NCI-H1930 (cell line): ENCODE measurements at places on chromosomes 4 and X.

GRCh38 chr4:80069108-80069836, 3.8 kb downstream of the ANTXR2 start:
- no peak for DNase-seq

GRCh38 chrX:40057405-40057804, 40.4 kb downstream of the BCOR start:
- no peak for DNase-seq

DNA sequence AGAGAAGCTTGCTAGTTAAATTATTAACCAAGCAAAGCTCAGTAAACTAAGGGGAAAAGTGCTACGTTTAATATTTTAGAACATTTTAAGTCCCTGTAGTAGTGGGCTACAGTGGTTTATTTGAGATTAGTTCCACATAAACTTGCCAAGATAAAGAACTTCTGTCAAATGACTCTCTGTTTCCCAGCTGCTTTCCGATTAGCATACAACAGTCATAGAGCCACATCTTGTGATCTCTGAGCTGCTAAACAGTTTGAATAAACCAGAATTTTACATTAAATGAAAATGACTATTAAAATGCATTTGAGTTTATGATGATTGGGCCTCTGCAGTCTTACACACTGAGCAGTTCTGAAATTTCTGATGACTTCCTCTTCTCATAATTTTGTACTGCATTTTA, 568.5 kb downstream of the IQCM start:
- no peak for DNase-seq

DNA sequence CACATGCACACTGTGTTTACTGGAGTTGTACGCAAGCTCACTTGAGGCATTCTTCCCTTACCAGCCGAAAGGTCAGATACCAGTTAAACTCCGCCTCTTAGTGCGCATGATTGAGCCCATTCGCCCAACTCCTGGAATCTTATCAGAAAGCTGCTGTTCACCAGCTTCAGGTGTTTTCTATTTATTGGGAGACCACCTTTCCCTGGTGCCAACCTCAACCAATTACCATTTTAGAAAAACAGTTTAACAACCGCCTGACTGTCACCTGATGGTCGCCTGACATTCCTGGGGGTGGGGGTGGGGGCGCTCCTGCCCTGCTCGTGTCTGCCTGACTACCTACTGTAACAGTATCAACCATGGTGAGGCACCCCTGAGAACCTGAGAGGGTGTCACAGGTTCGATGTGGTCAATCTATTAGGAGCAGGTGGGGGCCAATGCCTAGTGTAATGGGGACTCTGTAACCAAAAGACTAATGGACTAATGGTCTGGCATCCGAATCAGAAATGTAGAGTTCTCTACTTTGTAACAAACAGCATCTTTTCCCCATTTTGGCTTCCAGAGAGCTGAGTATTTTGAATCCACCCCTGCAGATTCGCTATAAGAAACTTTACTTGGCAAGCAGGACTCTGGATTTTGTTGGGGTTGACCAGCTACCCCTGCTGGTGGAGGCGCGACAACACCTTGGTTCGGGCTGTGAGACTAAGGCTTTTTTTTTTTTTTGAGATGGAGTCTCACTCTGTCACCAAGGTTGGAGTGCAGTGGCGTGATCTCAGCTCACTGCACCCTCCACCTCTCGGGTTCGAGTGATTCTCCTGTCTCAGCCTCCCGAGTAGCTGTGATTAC, 58.2 kb upstream of the ZNF157 start:
- no peak for DNase-seq

DNA sequence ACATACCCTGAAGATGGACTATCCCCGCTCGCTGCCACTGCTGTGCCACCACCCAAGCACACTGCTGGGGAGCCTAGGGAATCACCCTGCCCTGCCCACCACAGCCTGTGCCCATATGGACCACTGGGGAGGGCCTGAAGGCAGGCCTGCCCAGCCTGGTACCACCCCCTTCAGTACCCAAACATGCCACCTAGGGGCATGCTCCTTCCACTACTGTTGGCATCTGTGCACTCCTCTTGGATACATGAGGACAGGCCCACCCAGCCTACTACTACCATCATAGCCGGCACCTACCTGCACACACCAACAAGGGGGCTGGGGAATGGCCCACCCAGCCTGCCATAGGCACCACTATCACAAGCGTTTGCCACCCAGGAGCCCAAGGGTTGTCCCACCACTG, 30.1 kb upstream of the PRDX4 start:
- DNase-seq: no peak

DNA sequence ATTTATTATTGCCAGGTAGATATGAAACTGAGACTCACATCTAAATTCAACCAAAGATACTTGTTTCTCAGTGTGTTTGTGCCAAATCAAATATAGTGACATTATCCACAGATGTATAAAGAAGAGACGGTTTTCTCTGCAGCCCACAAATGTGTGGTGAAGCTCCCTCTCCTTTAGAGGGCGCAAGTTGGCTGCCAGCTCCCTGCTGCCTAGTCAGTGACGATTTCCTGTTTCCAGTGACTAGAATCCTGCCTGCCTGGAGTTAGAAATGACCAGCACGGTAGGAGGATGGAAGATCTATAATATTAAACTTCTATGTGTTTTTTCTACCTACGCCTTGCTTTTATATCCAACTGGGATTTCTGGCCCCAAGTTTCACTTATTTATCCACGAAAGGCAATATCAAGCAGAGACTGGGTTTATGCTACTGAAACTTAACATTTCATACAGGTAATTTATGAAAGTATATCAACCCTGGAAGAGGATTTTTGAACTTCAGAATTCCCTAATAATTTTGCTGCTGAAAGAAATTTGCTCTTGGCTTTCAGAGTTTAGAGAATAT, 1793.7 kb upstream of the TENM3 start:
- no peak for DNase-seq

DNA sequence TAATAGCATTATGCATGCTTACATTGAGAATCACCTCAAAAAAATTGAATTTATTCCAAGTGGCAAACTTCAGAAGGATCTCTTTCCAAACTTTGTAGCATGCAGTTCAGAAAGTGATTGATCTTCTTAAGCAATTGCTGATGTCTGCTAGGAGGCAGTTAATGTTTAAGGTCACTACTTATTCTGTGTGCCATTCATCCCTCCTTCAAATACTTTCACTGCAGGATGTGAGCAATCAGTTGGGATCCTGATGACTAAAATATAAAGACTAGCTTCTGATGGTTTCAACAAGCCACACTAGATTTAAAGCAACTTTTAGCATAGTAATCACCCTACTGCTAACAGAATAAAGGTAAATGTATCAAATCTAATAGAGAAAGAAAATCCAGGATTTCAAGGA, 414.1 kb downstream of the ADGRL3 start:
- DNase-seq: no peak

DNA sequence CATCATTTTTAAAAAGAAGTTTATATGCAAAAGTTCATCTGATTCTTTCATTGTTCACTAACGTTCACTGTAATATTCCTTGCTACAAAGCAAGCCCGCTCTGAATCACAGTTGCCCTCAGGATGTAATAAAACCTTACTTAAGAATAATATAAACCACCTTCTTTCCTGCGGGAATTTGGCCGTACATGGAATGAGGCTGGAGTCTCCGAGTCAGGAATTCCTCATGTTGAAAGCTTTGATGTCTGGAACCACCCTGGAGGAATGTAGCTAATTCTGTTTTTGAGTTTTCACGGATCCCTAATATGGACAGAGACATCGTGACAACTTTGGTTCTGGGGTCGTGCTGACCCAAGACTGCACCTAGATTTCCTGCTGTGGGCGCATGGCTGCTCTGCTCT, 58.5 kb downstream of the CRLF2 start:
- DNase-seq: no peak

GRCh38 chr4:14524276-14524675, 478.0 kb upstream of the CPEB2 start:
- no peak for DNase-seq

DNA sequence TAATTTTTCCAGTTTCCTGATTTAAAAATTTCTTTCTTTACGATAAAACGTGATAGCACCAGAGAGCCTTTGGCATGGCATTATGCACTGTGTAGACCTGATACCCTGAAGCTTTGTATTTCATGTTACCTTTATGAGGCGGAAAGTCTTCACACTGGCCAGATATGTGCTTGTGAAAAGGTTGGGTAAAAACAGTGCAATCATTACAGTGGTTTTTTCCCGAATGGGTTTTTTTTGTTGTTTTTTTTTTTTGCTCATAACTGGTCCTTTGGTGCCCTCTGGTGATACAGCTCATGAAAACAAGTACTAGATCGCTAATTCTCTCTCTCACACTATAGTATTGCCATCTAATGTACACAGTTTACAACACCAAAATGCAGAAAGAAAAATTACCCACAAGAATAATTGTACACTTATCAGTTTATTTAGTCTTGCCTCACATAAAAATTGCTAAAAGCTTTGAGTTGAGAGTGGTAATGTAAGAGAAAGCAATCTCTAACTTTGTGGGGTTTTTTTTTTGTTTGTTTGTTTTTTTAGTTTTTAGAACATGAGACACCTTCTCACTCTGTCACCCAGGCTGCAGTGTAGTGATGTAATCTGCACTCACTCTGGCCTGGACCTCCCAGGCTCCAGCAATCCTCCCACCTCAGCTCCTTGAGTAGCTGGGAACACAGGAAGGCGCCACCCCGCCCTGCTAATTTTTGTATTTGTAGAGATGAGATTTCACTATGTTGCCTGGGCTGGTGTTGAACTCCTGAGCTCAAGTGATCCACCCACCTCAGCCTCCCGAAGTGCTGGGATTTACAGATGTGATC, 21.3 kb downstream of the SPCS3 start:
- DNase-seq: no peak

GRCh38 chrX:26411045-26411444, 195.1 kb downstream of the MAGEB5 start:
- DNase-seq: no peak

- no peak for DNase-seq
These were observed 29.8 kb upstream of the SMARCAD1 start for GRCh38 chr4:94177822-94178221.

GRCh38 chr4:26819478-26820095, 41.1 kb upstream of the STIM2 start:
- no peak for DNase-seq

DNA sequence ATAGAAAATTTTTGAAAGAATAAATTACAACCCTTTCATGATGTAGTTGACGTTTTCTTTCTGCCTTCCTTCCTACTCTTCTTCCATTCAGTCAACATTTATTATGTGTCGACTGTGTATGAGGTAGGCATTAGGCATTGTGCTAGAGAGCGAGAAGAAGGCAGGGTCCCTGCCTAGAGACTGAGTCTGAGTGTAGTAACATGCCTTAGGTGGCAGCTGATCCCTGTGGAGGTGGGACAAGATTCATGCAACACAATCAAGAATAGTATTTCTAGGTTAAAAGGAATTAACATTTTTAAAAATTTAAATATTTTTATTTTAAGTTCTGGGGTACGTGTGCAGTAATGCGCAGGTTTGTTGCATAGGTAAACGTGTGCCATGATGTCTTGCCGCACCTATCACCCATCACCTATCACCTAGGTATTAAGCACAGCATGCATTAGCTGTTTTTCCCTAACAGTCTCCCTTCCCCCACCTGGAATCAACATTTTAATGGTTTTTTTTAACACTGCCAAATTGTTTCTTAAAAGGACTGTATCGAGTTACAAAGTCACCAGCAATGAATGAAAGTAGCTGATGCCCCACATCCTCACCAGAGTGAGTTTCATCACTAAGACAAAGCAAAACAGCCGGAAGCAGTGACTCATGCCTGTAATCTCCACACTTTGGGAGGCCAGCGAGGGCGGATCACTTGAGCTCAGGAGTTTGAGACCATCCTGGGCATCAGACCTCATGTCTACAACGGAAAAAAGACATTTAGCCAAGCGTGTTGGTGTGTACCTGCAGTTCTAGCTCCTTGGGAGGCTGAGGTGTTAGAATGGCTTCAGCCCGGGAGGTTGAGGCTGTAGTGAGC, 84.0 kb downstream of the WWC2 start:
- DNase-seq: no peak

GRCh38 chr4:184471881-184472613, 2.3 kb downstream of the IRF2 start:
- DNase-seq: no peak

- no peak for DNase-seq
These were observed 32.8 kb downstream of the NPY2R start for GRCh38 chr4:155241225-155241624.

DNA sequence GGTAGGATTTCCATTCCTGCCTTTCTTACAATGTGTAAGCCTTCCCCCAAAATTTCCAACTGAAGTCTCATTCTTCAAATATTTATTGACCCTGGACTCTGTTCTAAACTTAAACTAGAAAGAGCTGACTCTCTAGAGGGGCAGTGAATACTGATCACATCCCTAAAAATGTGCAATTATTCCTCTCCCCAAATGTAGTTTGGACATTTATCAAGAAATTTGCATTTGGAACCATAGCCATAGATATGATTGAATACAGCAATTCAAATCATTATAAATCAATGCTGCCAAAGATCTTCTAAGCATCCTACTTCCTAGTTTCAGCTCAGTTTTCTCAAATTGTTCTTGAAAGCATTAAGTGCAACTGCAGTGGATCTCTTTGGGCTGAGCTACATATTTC, 525.7 kb downstream of the RAB28 start:
- DNase-seq: no peak

GRCh38 chrX:154484255-154485149, 1.9 kb downstream of the UBL4A start:
- DNase-seq: no peak

GRCh38 chr4:97910005-97910404, 233.3 kb downstream of the STPG2 start:
- no peak for DNase-seq

DNA sequence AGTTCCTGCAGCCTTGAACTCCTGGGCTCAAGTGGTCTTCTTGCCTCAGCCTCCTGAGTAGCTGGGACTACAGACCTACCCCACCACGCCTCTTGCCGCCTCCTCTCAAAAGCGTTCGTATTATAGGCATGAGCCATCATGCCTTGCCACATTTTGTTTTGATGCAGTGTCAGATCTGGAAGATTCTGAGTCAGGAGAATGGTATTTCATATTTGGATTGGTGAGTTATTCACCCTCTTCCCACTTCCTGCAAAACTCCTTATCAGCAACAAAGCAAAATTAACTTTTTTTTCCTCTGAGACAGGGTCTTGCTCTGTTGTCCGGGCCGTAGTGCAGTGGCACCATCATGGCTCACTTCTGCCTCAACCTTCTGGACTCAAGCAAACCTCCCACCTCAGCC, 29.6 kb downstream of the REST start:
- no peak for DNase-seq

GRCh38 chr4:141652161-141652778, 15.9 kb downstream of the IL15 start:
- DNase-seq: no peak
